ENCODE measurements at places on chromosomes 2 and 18. TPM values are rescaled to one million over a fixed set of nuclear protein-coding genes. Genes with fewer than 3 reads are reported as not detected.

Gene SLC11A1
- total RNA-seq, result not detected

Gene BMP10
- total RNA-seq, result not detected

Gene CKAP2L
- 28.2 TPM for total RNA-seq

Gene ABCG5
- total RNA-seq, result not detected

All from neural progenitor cell (in vitro differentiated cells).